ENCODE measurements at places on chromosomes 3 and 15.

DNA sequence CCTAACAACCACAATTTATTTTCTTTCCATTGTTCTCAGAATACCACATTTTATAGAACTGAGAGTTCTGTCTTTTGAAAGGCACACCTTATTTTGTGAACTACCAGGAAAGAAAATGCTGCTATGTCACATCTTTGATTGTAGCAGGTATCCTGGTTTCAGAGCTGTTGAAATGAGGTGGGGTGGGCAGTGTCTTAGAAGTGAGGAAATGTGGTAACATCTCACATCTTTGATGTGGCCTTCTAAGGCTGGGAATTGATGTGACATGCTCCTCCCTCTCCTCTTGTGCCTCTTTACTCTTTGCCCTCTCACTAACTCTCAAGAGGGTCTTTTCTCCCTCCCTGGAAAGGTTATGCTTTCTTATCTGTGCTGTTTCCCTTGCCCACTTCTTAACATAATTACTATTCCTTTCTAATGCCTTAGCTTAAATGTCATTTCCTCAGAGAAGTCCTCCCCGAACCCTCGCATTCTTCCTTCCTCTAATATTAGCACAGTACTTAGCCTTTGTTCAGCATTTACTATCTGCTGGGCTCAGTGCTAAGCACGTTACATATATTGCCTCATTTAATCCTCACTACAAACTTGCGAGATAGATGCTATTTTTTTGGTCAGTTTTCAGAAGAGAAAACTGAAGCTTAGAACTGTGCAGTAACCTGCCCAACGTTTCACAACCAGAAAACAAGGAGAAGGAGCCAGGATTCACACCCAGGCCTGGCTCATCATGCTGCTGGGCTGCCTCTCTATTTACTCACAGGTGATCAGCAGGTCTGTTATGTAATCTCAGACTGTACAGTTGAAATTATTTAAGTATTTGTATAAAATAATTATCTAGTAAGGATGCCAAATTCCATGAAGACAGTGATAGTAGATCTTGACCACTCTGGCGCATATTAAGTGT lies 24.0 kb upstream of the SPTSSB start:
- peak; percentile 53 for DNase-seq

GRCh38 chr3:39103791-39104552 lies 3.5 kb downstream of the GORASP1 start:
- DNase-seq, result no peak

GRCh38 chr3:45870099-45870498 lies 16.2 kb upstream of the CCR9 start:
- no peak for DNase-seq

DNA sequence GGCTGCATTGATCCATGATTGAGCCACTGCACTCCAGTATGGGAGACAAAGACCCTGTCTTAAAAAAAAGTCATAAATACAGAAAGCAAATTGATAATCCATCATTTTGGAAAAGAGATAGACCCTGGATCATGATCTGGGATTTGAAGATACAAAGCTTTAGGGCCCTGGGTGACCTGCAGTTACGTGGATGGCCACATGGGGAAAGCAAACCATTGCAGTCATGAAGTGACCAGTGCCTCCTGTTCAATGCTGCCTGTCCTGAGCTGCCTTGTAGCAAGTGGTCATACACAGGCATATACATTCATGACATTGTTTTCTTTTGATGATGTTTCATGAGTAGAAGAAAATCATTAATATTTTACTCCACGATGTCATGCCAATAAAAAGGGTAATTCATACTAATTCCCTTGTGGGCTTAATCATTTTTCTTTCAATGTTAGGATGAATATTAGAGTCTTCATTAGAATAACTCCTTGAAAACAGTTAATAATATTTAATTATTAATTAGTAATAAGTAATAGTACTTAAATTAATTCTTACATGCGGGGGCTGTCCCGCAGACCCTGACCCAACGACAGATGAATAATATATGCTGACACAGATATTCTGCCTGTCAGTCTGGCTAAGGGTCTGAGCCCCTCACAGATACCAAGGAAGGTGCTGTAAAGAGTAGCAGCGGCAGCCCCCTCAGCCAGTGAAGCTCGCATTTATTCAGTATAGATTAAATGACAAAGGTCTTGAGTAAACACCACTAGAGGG lies 109.0 kb upstream of the UNC13C start:
- DNase-seq, result no peak

DNA sequence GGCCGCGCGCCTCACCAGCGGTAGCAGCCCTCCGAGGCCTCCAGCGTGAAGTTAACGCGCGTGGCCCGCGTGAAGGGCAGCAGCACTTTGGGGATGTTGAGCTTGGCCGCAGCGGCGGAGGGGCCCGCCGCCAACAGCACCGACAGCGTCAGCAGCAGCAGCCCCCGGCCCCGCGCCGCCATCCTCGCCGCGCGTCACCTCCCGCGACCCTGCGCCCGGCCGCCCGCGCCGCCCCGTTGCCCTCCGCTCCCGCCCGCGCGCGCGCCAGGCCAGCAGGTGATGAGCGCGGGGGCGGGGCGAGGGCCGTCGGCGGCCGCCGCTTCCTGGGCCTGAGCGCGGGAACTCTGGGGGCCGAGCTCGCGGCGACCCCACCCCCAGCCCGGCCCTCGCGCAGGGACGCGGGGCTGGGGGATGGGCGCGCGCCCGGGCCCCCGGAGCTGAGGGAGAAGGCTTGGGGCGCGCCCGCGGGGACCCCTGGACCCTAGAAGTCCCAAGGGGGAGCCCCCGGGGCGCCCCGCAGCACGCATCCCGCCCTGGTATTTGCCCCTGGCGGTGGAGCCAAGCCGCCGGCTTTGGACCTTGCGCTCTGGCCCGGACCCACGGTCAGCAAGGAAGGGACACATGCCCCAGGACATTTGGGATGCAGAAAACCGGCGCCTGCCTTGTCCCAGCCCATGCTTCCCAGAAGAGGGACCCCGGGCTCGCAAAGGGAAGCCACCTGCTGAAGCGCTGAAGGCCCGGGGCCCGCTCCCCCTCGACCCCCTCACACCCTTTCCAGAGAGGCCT lies at the start of gene NUP210:
Gene NUP210, minus strand, starts transcription at position 278 of the 786 bp plus-strand sequence. Its CDS starts 96 bp downstream, at position 182.
- peak; percentile 49 for DNase-seq

DNA sequence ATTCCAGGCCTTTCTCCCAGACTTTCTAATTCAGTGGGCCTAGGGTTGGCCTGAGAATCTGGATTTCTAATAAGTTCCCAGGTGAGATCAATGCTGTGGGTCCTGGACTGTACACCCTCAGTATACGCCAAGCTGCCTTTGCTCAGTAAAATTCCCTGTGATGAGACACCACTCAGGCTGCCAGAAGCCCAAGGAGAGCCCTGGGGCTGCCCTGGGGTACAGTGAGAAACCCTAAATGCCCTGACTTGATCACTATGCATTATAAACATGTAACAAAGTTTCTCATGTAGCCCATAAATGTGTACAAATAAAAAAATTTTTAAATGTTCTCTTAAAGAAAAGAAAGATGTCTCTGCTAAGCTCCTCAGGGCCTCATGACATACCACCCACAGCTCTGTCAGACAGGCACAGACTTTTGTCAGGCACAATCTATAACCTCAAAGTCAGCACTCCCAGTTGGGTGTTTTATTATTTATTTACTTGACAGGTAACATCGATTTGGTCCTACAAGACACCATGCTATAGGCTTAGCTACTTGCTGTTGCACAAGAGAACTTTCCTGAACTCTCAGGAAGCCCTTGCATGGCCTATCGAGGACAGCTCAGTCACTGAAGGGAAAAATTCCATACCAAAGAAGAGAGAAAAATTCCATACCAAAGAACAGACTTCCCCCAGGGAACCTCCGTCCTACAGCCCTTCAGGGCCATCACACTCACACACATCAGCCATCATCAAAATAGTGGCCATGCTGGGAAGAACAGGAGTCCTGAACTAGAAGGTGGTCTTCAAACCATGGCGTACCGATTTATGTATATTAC lies 22.7 kb downstream of the LARP6 start:
- no peak for DNase-seq

DNA sequence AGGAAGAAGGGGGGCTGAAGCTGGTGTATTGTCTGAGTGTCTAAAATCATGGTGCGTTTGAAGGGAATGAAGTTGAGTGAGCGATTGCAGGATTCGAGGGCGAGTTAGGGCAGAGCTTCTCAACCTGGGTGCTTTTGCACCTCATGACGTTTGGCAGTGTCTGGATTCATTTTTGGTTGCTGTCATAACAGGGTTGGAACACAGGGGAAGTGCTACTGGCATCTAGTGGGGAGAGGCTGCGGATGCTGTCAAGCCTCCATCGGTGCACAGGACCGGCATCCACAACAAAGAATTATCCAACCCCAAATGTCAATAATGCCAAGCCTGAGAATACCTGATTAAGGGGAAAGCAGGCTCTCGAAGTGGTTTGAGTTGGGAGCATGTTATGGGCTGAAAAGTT lies 120.0 kb downstream of the SLCO3A1 start:
- DNase-seq, result no peak

GRCh38 chr3:121165397-121165837 lies 257.4 kb downstream of the STXBP5L start:
- DNase-seq, result peak; percentile 99

- peak; percentile 17 for DNase-seq
Measured at GRCh38 chr3:151896246-151897012, 23.0 kb downstream of the SUCNR1 start.

- DNase-seq, result no peak
Measured at GRCh38 chr15:66879531-66880368, 177.7 kb downstream of the SMAD6 start.

DNA sequence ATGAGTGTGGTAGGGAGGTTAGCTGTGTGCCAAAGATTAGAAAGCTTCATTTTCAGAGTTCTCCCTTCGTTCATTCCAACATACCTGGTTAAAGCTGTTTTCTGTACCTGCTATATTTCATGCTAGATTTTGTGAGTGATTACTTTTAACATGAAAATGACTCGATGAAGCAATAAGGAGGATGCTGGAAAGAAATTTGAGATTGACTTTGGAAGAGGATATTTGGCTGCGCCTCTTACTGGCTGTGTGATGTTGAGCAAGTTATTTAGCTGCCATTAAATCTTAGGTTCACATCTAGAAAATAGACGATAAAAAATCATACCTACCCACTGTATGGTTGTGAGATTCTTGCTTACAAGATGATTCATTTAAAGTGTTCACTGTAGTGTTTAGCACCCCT lies 288.7 kb downstream of the ZIC4 start:
- no peak for DNase-seq

- peak; percentile 85 for DNase-seq
Measured at GRCh38 chr3:44712455-44713075, at the start of gene ZNF502. Gene ZNF502, plus strand, starts transcription at chr3:44712660. Its CDS starts 7,602 bp downstream, at chr3:44720262.

DNA sequence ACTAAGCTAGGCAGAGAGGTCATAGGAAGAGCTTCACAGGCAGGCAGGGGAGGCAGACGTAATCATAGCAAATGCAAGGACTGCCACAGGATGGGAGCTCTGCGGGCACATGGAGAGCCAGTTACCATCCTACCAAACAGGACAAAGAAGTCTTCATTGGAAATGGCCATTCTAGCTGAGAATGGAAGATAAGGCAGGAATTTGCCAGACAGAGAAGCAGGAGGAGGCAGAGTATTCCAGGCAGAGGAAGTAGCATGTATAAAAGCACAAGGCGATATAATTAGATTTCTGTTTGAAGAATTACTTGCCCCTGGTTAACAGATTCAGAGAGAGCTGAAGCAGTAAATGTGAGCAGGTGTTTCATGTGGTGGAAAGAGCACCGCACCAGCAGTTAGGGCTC lies 3.5 kb upstream of the SEMA5B start:
- no peak for DNase-seq

- no peak for DNase-seq
Measured at GRCh38 chr15:34109797-34110663, 8.1 kb downstream of the PGBD4 start.

- no peak for DNase-seq
Measured at GRCh38 chr15:87816016-87816415, 440.5 kb downstream of the NTRK3 start.

DNA sequence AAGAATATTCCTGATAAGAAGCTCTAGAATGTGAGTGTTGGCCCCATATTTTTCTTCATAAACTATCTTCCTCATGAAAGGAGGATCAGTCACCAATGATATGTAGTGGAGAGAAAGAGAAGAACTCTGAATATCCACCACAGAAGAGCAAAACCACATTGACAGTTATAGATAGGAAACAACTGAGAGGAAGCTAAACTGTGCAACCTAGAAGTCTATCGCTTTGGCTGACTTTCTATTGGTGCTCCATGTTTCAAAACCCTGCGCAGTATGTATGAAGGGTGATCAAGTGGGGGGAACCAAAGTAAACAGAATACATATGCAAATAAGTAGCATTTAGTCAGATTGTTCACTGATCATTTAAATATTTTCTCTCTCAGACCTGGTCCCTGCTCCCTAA lies 41.0 kb upstream of the ZNF280D start:
- DNase-seq, result no peak

- no peak for DNase-seq
Measured at GRCh38 chr15:66897971-66898370, 167.4 kb upstream of the SMAD3 start.

GRCh38 chr15:71785996-71786395 lies 24.4 kb upstream of the NR2E3 start:
- no peak for DNase-seq

DNA sequence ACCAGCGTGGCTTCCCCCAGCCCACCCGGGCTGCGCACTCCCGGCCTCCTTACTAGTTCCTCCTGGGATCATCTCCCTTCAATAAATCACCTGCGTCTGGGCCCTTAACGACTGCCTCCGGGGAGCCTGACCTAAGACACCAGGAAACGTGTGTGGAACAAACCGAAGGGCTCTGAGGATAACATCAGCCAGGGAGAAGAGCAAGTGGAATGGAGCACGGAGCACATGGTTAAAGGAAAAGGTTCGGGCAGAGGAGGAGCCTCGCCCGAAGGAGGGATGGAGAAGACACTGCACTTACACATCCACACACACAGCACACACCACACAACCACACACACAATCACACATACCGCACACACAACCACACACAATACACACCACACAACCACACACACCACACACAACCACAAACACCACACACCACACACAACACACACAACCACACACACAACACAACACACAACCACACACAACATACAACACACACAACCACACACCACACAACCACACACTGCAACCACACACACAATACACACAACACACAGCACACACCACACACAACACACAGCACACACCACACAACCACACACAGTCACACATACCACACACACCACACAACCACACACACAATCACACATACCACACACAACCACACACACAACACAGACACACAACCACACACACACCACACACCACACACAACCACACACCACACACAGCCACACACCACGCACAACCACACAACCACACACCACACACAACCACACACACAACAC lies 24.7 kb downstream of the CPN2 start:
- DNase-seq, result no peak

GRCh38 chr3:9231471-9231870 lies 18.0 kb downstream of the SRGAP3 start:
- DNase-seq, result no peak

- no peak for DNase-seq
Measured at GRCh38 chr3:148643389-148643840, 54.3 kb upstream of the AGTR1 start.

DNA sequence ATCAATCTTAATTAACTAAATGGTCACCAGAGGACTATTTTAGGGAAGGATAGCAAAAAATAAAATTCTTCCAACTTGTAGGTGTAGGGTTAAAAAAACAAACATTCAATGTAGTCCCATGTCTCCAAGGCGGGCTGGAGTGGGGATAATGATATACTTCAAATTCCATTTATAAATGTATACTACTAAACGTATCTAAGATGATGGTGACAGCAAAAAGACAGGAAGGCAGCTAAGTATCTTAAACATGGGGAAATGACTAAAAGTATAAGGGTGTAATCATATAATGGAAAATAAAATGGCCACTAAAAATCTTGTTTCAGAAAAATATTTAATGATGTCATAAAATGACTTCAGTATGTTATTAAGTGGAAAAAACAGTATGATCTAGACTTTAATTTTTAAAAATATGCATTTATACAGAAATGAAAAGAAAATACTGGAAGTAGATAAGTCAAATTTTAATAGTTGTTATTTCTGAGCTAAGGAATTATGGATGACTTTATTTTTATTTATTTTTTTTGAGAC lies 181.7 kb downstream of the SUCLG2 start:
- DNase-seq, result no peak
